Effector memory CD8-positive, alpha-beta T cell (primary cell): ENCODE measurements at places on chromosomes 7 and 10.

- no peak for DNase-seq
Observed at GRCh38 chr7:35477609-35478008, 217.3 kb downstream of the HERPUD2 start.

- no peak for DNase-seq
Observed at GRCh38 chr10:6327961-6328698, 125.4 kb downstream of the PFKFB3 start.

DNA sequence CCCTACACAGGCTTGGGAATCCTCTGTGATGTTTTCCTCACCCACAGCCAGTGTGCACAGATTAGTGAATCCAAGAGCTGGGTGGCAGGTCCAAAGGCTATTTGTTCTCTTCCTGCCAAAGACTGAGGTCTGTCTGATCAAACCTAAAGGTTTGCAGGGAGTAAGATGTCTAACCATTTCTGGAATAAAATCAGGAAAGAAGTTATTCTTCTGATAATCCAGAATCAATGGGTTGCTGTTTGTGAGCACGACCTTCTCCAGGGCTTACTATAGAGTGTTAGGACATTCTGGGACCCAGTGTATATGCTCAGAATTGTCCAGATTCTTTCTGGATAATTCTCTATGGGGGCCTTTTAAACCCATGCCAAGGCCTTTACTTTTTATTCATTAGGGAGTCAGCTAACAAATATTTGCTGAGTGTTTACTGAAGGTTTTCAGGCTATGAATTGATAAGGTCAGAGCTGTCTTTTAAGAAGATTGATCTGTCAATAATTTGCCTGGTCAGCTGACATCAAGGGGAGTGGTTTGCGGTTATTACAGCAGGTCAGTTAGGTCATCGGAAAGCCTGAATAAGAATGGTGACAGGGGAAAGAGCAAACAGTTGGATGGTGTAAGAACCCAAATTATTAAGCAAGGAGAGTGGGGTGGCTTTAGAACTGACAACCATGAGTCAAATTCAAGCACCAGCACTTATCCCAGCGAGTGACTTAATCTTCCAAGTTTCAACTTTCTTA, 7.5 kb upstream of the TECTB start:
- DNase-seq = no peak

- no peak for DNase-seq
Observed at GRCh38 chr10:48309711-48310226, 3.3 kb downstream of the MAPK8 start.

DNA sequence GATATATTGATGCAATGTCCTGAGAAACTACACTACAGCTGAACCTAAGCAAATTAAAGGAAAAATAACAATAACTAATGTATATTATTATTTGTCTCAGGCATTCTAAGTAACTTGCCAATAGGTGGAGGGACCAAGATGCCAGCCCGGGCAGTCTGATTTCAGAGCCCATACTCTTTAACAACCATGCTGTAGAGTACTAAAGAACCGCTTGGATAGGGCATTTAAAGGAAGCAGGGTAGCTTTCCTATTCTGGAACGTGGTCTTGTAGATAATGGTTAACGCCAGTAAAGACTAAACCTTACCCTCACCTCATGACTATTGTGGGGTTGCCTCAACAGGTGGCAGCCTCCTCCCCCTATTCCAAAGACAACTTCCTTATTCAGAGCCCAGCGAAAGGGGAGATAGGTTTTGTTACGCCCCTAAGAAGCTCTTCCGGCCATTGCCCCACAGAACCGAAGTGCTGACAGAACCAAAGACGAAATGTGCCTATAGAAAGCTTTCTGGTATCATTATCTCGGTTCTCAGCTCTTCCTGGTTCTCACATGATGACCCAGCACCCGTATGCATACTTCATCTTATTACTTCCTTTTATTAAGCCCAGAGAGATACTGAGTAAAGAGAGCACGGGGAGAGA, 707 bp upstream of the C1GALT1 start:
- DNase-seq = peak; percentile 42

GRCh38 chr10:97243836-97244235, 48.6 kb downstream of the ARHGAP19 start:
- DNase-seq = no peak

GRCh38 chr10:58956926-58957325, 219.5 kb upstream of the PHYHIPL start:
- no peak for DNase-seq

- DNase-seq = no peak
Observed at GRCh38 chr7:102424787-102425218, 8.6 kb upstream of the ORAI2 start.
